ENCODE measurements at places on chromosomes 5 and 9. TPM values are rescaled to one million over a fixed set of nuclear protein-coding genes. Genes with fewer than 3 reads are reported as not detected.

DNA sequence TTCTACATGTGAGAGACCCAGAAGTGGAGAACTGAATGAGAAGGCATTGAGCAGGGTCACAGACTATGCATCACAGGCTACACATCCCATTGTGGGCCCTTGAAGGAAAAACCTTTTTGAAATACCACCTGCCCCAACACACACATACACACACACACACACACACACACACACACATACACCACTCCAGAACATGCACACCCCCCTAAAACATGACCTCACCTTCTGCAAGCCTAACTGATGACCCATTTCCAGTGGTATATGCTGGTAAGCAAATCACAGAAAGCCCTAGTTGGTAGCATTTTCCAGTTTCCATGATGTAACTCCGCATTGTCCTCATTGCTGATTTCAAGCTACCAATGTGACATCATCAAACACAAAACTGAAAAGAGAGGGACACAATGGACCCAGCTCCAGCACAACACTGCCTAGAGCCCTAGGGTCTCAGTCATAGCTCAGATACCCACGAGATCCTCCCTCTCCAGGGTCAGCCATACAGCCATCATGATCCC is 36.4 kb downstream of the THBS4 start:
- DNase-seq: no peak

The KCNV2 gene
- total RNA-seq: not detected

The ORM2 gene
- 0.38 TPM for total RNA-seq

GRCh38 chr9:96317335-96317980 is 15.5 kb upstream of the HSD17B3 start:
- peak; percentile 8 for DNase-seq

The CDKN2B-AS1 gene
- 0.61 TPM for total RNA-seq

DNA sequence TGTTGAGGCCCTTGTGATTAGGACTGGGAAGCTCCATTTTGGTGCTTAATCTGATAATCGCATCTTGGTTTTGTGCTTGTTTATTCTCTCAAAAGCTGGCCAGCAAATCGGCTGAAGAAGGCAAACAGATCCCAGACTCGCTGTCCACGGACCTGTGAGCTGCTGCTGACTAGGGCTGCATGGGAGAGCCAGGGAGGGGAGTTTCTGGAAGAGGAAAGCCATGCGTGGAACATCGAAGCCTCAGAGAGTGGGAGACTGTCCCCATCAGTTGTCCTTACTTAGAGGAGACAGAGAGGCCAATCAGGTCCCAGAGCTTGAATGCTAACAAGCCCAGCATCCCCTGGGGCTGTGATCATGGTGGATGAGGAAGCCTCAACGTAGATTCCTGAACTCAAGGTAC is 23.0 kb upstream of the FOXI1 start:
- no peak for DNase-seq

DNA sequence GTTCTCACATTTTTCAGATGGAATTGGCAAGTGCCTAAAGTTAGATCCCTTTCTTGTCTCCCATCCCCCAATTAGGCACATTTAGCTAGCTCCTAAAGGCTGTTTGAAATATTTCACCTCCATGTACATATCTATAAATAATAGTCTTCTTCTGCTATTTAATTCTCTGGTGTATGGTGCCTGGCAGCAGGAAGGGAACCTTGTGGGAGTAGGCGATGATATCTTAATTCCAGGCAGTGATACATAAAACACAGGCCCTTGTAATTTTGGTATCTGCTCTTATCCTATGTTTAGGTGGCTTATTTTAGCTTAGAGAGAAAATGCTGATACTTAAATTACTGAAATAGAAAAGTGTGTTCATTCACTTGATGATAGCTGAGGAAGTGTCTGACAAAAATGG is 262.9 kb upstream of the DAP start:
- DNase-seq: no peak

- no peak for DNase-seq
Measured at GRCh38 chr5:32471784-32472183, 27.2 kb upstream of the ZFR start.

- no peak for DNase-seq
Measured at GRCh38 chr5:2091921-2092320, 209.2 kb upstream of the IRX4 start.

GRCh38 chr5:42306287-42306686 is 117.0 kb upstream of the GHR start:
- no peak for DNase-seq

- DNase-seq: no peak
Measured at GRCh38 chr9:112527959-112528358, 41.3 kb downstream of the KIAA1958 start.

DNA sequence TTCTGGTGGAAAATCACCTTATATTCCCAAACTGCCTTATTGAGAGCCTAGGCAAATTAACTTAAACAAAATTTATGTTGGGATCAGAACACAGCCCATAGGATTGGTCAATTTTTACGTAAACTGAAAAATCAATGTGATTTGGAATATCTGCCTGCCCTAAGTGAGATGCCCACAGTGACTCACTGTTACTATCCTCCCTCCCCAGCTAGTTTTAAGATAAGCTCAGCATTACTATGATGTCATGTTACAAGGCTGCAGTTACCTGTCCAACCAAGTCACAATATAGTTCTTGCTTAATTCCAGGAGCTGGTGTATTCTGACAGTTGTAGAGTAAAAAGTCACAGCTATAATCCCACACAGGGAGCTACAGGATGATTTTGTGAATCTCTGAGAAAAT is 23.1 kb downstream of the SKP1 start:
- DNase-seq: no peak

DNA sequence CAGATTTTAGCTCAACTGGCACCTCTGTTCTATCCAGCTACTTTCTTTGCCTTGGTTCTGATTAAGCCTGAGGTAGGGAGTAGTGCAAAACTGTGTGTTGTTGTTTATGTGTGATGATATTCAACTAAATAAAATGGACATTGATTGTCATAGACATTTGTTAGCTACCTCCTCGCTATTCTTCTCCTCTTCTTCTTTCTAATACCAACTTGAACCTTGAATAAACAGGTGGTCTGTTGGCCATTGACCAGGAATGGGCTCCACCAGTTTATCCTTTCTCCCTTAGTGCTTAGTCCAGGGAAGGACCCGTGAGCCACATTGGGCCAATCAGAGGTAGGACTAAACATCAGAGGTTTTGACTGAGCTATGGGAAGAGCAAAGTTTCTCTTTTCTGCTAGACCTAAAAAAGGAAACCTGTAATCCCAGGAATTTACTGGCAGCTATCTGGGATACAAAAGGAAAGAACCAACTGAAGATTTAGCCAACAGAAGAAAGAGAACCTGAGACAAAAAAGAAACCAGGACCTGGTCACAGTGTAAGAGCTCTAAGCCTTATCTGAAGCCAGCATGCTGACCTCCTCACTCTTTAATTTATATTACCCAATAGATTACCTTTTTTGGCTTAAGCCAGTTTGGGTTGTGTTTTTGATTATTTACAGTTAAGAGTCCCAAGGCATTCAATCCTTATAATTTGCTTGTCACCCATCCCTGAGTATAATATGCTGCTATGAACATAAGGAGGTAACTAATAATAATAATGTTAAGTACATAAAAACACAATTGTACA is 5.3 kb upstream of the RNF145 start:
- no peak for DNase-seq

DNA sequence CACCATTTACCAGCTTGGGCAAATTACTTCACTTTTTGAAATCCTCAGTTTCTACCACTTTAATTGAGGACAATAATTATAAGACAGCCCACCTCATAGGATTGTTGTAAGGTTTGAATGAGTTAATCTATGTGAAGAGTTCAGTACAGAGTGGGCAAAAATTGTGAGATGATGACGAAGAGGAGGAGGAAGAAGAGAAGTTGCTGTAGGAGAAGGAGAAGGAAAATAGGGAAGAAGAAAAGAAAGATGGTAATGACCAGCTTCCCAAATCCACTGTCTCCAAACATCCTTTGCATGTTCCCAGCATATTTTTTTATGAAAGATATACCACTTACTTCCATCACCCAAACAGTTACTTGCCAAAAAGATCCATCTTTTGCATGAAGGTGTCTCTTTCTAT is 291.2 kb downstream of the EBF1 start:
- DNase-seq: no peak

DNA sequence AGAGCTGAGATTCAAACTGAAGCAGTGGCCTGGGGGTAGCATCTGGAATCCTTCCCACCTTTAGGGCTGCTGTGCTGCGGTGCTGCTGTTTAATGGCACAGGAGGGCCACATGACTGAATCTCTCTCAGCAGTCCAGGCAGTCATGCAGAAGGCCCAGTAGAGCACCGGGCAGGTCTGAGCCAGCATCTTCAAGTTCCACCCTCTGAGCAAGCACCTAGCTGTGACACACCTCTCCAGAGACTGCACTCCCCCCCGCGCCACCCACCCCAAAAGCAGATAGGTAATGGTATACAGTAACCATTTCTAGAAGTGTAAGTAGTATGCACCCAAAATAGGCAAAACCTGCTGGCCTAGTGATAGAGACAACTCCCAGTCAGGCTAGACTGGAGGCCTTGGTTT is 8.2 kb downstream of the IL4 start:
- no peak for DNase-seq

The LRRC19 gene
- total RNA-seq: not detected

DNA sequence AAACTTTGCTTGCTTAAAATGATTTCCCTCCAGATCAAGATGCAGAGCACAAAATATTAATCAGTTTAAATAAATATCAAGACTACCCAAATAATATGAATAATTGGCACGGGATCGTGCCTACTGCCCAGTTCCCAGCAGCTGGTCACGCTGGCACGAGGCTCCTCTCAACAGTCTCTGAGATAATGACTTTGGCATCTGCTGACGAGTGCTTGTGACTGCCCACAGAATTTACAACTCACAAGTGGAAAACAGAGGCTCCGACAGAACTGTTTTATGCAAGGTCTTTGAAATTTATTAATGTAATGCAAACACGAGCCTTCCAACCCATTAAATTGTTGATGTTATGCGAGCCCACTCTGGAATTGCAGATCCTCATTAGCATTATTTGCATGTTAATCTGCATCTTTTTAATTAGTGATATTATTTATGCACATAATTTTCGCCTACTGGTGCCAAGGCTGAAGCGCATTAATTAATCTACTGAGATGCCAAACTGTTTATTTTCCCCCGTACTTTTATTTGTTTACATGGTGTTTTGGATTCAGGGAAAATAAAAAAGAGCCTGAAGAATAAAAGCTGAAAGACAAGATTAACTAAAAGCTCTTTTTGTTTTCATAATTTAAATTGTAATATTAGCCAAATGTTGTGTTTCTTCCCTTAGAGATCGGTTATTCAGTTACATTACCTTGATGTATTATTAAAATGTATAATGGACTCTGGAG is 369.3 kb upstream of the IRX1 start:
- DNase-seq: no peak

DNA sequence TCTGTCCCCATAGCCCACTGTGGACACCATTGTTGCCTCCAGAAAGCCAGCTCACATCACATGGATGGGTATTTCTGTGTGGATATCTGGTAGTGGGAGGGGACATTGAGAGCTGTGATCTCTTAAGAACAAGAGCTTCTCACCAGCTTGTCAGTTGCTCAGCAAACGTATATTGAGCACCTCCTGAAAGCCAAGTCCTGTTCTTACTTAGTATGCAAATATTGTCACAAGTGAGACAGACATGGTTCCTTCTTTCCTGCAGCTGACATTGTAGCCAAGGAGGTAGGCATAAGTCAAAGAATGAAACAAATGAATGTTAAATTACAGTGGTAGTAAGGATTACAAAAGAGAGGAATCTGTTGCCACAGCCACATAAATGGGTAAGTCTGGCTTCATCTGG is 3.8 kb downstream of the TCOF1 start:
- DNase-seq: no peak

The TCF7 gene
- 265 TPM for total RNA-seq

- no peak for DNase-seq
Measured at GRCh38 chr9:2389404-2389803, 232.2 kb upstream of the VLDLR start.

- DNase-seq: peak; percentile 0
Measured at GRCh38 chr9:23826120-23826629, at the start of gene ELAVL2. TSS of gene ELAVL2 (minus strand) at chr9:23826240. CDS start at chr9:23762234, 64,006 bp downstream.

- no peak for DNase-seq
Measured at GRCh38 chr5:139105621-139106071, 92.5 kb downstream of the SIL1 start.

DNA sequence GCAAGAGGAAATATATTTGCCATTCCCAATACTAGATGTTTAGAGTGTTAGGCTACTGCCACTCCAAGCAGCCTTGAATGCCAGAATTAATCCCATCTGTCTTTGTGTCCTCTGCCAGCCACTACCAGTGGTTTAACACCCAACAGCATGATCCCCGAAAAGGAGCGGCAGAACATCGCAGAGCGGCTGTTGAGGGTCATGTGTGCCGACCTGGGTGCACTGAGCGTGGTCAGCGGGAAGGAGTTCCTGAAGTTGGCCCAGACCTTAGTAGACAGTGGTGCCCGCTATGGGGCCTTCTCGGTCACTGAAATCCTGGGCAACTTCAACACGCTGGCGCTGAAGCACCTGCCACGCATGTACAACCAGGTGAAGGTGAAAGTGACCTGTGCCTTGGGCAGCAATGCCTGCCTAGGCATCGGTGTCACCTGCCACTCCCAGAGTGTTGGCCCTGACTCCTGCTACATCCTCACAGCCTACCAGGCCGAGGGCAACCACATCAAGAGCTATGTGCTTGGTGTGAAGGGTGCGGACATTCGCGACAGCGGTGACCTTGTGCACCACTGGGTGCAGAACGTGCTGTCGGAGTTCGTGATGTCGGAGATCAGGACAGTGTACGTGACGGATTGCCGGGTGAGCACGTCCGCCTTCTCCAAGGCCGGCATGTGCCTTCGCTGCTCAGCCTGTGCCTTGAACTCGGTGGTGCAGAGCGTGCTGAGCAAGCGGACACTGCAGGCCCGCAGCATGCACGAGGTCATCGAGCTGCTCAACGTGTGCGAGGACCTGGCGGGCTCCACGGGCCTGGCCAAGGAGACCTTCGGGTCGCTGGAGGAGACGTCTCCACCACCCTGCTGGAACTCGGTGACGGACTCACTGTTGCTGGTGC is 29.3 kb downstream of the AMBP start:
- DNase-seq: no peak

- DNase-seq: no peak
Measured at GRCh38 chr5:89972901-89973300, 436.7 kb downstream of the CETN3 start.

The SNCAIP gene
- total RNA-seq: 5.2 TPM

The SLC6A19 gene
- 0.09 TPM for total RNA-seq

The ELAVL2 gene
- total RNA-seq: 0.33 TPM

The RMI1 gene
- 7.9 TPM for total RNA-seq

GRCh38 chr9:128411364-128412119 is 9.1 kb upstream of the CERCAM start:
- no peak for DNase-seq

The PCDHAC2 gene
- 0.38 TPM for total RNA-seq

The MTAP gene
- total RNA-seq: 20.8 TPM

DNA sequence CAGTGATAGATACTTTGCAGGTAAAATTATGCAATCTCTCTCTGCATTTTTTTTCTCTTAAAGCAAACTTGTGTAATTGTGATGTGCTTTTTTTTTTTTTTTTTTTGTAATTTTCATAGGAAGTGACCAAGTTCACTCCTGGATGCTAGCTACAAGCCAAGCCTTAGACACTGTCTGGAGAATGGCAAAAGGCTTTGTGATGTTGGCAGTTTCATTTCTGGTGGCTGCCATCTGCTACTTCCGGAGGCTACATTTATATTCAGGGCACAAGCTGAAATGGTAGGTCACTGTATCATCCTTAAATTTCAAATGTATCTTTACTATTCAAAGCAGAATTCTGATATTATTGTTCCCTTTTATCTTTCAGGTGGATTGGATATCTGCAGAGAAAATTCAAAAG is 19.3 kb downstream of the OTULINL start:
- DNase-seq: no peak

The FGF1 gene
- total RNA-seq: 0.99 TPM

- DNase-seq: no peak
Measured at GRCh38 chr5:6649186-6649585, 15.9 kb downstream of the SRD5A1 start.

- DNase-seq: no peak
Measured at GRCh38 chr9:90956026-90956810, 154.6 kb downstream of the SYK start.

Measured in thymus (tissue), 14 donors.